ENCODE measurements at places on chromosomes 7 and 10.
A peak's percentile ranks its signal among the peaks of the same experiment; 100 is the strongest.

DNA sequence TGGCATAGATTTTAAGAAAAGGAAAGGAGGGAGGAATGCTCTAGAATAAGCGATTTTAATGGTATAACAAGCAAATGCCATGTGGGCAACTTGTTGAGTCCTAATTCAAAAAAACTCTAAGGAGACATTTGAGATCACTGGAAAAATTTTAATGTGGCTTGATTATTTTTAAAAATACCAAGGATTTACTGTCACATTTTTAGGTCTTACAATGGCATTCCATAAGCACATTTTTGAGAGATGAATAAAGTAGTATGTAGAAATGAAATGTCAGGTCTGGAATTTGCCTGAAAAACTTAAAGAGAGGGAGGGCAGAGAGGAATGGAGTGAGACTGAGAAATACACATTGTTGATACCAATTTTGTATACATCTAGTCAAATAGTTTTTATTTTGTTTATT lies 20.3 kb downstream of the NCAPG2 start:
- no peak overlapping the region for H3K4me3 ChIP-seq
- no peak overlapping the region for H3K27ac ChIP-seq
- no peak for DNase-seq
- no peaks in the 10 kb centered on the region for H3K27me3 ChIP-seq

GRCh38 chr10:6423413-6424170 lies 156.5 kb downstream of the PRKCQ start:
- H3K4me1 ChIP-seq, result no peaks in the 10 kb centered on the region
- H3K4me3 ChIP-seq, result no peak overlapping the region
- H3K27ac ChIP-seq, result no peak overlapping the region

GRCh38 chr7:86972072-86972471 lies 87.4 kb downstream of the ELAPOR2 start:
- DNase-seq, result no peak
- H3K27ac ChIP-seq, result no peak overlapping the region
- H3K36me3 ChIP-seq, result no peaks in the 10 kb centered on the region
- H3K4me3 ChIP-seq, result no peak overlapping the region
- H3K27me3 ChIP-seq, result no peaks in the 10 kb centered on the region
- H3K4me1 ChIP-seq, result no peaks in the 10 kb centered on the region

GRCh38 chr7:20561466-20561865 lies 54.0 kb upstream of the ABCB5 start:
- no peaks in the 10 kb centered on the region for H3K36me3 ChIP-seq
- no peaks in the 10 kb centered on the region for H3K4me1 ChIP-seq
- H3K4me3 ChIP-seq, result no peak overlapping the region
- H3K27ac ChIP-seq, result no peak overlapping the region

- H3K4me3 ChIP-seq, result no peak overlapping the region
- DNase-seq, result no peak
- H3K4me1 ChIP-seq, result no peaks in the 10 kb centered on the region
- no peaks in the 10 kb centered on the region for H3K27me3 ChIP-seq
Observed at GRCh38 chr7:111018960-111019736, 71.8 kb upstream of the LRRN3 start.

- no peak overlapping the region for H3K4me3 ChIP-seq
- no peaks in the 10 kb centered on the region for H3K4me1 ChIP-seq
- no peak overlapping the region for H3K27ac ChIP-seq
- H3K36me3 ChIP-seq, result no peaks in the 10 kb centered on the region
- DNase-seq, result no peak
Observed at GRCh38 chr7:132317701-132318351, 258.4 kb downstream of the PLXNA4 start.

GRCh38 chr7:77531038-77531437 lies 6.1 kb upstream of the PTPN12 start:
- H3K36me3 ChIP-seq, result no peaks in the 10 kb centered on the region
- H3K27me3 ChIP-seq, result no peaks in the 10 kb centered on the region
- H3K4me1 ChIP-seq, result peaks cover 3% of the 10 kb centered on the region
- DNase-seq, result no peak
- no peak overlapping the region for H3K4me3 ChIP-seq

GRCh38 chr10:70650718-70651117 lies 21.6 kb upstream of the ADAMTS14 start:
- no peak for DNase-seq
- H3K4me3 ChIP-seq, result no peak overlapping the region
- H3K27ac ChIP-seq, result no peak overlapping the region

DNA sequence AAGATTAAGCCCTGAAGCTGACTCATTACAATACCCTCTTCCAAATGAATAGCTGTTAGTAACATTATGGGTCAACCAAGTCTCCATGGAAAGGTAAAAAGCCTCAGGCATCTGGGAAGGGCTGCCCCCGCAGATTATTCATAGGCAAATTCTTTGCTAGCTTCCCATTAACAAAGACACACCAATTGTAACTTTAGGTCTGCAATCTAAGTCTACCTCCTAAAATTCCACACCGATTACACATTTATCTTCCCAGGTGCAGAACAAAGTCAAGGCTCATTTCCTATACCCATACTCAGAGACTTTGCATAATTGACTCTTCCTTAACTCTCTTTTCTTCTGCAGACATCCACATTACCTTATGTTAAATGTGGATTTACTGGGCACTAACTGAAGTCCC lies 826.3 kb upstream of the MBL2 start:
- DNase-seq, result no peak
- peaks cover 15% of the 10 kb centered on the region for H3K4me1 ChIP-seq
- no peak overlapping the region for H3K27ac ChIP-seq
- no peak overlapping the region for H3K4me3 ChIP-seq
- no peaks in the 10 kb centered on the region for H3K36me3 ChIP-seq

DNA sequence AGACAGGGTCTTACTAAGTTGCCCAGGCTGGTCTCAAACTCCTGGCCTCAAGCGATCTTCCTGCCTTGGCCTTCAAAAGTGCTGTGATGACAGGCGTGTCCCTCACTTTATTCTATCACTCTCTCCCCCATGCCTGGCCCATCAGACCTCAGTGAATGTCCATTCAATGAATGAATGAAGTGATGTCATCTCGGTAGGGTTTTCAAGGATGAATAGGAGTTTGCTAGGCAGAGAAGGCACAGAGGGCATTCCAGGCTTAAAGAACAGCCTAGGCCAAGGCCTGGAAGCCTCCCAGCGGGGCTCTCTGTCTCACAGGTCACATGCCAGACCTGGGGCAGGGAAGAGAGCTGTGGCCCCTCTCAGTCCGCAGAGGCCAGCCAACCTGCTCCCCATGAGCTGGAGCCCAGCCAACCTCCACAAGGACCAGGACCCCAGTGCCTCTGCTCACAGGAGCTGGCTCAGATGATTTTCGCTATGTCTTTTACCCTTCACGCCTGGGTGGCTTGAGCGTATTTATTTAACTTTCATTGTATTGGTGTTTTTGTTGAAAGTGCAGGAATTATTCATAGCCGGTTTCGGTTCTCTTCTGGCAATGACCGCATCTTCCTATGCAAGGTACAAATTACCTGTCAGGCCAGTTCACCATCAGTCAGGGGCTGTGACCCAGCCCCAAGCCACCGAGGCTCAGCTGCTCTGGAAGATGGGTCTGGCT lies 11.8 kb upstream of the TNRC18 start:
- DNase-seq, result no peak
- H3K4me3 ChIP-seq, result no peak overlapping the region
- H3K4me1 ChIP-seq, result peaks cover 4% of the 10 kb centered on the region
- H3K27me3 ChIP-seq, result no peaks in the 10 kb centered on the region

- no peaks in the 10 kb centered on the region for H3K36me3 ChIP-seq
- no peaks in the 10 kb centered on the region for H3K27me3 ChIP-seq
- DNase-seq, result no peak
- H3K27ac ChIP-seq, result no peak overlapping the region
- H3K4me3 ChIP-seq, result no peak overlapping the region
Observed at GRCh38 chr10:109030581-109031210, 892.6 kb downstream of the XPNPEP1 start.

DNA sequence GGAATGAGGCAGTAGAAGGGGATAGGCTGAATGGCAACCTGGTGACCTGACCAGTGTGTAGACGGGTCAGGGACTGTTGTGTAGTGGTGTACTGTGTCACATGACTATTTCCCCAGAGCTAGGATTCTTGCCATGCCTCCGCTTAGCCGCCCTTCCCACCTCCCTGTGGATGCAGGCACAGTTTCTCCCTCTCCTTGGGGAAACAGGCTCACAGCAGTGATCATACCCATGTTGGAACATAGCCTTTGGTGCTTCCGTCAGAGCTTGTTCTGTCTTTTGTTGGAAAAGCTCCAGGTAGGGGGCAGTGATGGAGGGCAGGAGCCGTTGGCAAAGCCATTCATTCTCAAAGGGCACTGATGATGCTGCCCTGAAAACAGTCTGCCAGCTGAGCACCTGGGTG lies 44.3 kb downstream of the OGDH start:
- H3K36me3 ChIP-seq, result no peaks in the 10 kb centered on the region
- H3K27me3 ChIP-seq, result no peaks in the 10 kb centered on the region
- H3K4me1 ChIP-seq, result no peaks in the 10 kb centered on the region
- no peak overlapping the region for H3K4me3 ChIP-seq
- DNase-seq, result no peak

DNA sequence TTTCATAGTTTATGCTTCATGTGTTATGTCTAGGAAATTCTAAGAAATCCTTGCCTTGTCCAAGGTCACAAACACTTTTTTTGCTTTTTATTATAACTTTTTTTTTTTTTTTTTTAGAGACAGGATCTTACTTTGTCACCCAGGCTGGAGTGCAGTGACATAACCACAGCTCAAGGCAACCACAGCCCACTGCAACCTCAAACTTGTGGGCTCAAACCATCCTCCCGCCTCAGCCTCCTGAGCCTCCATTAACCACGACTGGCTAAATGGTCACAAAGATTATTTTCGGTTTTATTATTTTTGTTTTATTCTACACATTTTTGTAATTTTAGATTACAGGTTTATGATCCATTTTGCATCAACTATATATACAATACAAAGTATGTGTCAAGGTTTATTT lies 7.1 kb upstream of the FAM204A start:
- no peaks in the 10 kb centered on the region for H3K36me3 ChIP-seq
- H3K27ac ChIP-seq, result no peak overlapping the region
- no peak overlapping the region for H3K4me3 ChIP-seq
- DNase-seq, result no peak
- H3K27me3 ChIP-seq, result peaks cover 6% of the 10 kb centered on the region
- H3K4me1 ChIP-seq, result no peaks in the 10 kb centered on the region

DNA sequence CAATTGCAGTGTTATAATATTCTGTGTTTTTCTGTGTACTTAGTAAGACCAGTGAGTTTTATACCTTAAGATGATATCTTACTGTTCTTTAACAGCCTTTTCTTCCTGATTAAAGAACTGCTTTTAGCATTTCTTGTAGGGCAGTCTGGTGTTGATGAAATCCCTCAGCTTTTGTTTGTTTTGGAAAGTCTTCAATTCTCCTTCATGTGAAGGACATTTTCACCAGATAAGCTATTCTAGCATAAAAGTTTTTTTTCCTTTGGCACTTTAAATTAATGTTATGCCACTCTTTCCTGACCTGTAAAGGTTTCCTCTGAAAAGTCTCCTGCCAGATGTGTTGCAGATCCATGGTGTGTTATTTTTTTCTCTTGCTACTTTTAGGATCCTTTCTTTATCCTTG lies 1059.8 kb downstream of the LRMDA start:
- no peak overlapping the region for H3K4me3 ChIP-seq
- no peaks in the 10 kb centered on the region for H3K27me3 ChIP-seq
- H3K27ac ChIP-seq, result no peak overlapping the region
- DNase-seq, result no peak

DNA sequence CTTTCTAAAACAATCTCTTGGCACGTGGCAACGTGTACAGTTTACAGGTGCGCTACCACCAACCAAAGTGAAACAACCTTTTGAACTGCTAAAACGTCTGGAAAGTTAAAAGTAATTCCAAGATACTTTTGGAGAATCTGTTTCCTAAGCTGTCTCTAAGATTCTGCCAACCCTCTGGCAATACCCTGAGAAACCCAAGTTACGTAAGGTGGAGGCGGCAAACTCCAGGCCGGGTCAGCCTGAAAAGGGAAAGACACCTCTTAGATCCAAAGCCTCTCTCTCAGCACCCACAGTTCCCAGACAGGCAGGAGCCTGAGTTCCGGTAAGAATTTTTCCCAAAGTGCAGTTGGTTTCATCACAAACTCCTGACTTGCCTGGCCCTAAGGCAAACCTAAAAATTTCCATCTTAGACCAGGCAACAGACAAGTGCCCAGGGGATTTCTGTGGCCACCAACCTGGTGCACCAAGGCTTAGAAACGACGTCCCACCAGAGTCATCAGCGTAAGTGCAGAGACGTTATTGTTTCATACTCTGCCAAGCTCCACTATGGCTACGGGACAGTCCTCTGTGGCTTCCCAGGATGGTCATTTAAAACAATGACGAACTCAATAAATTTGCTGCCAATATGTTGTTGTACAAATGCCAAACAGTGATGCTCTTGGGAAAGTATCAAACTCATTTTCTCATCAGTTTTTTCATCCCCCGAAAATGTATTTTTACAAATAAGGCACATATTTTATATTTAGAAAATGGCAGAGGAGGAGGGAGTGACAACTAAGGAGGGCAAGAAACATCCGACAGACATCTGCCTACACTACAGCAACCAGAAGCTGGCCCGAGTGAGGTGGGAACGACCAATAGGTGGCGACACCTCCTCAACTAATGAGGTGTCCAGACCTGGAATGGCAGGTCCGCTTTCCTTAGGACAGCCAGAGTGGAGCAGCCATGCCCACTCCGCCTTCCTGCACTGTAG lies 205.8 kb upstream of the FRMD4A start:
- H3K36me3 ChIP-seq, result no peaks in the 10 kb centered on the region
- H3K4me1 ChIP-seq, result peaks cover 20% of the 10 kb centered on the region
- peak; percentile 75 for DNase-seq
- H3K27me3 ChIP-seq, result no peaks in the 10 kb centered on the region
- peak overlapping the region; percentile 72 for H3K27ac ChIP-seq

DNA sequence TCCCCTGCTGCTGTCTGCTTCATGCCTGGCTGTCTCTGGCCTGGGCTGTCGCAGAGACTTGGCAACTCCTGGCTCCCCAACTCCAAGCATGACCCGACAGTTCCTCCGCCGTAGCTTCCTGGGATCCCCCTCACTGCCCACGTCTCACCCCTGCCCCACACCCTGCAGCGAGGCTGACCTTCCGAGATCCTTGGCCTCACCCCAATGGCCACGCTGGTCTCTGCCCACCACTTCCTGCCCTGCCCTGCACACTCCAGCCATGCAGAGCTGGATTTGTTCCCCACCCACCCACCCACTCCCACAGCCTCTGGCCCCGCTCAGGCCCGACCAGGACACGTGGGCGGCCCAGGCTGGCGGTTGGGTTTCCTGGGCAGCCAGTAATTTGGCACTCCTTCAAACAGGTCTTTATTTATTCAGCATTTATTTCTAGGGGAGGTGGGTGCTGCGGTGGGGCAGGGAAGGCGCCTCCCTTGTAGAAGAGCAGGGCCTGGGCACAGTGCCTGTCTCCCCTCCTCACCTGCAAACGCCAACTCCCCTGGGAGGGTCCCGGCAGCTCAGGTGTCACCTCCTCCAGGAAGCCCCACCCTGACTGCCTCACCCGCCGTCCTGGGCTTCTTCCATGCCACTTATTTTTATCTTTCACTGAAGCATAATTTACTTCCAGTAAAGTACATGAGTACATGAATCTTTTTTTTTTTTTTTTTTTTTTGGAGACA lies 25.5 kb downstream of the GTF2IRD1 start:
- H3K4me1 ChIP-seq, result peaks cover 69% of the 10 kb centered on the region
- no peak for DNase-seq
- H3K4me3 ChIP-seq, result no peak overlapping the region
- peak overlapping the region; percentile 95 for H3K27ac ChIP-seq

GRCh38 chr10:113073549-113074189 lies 123.6 kb downstream of the TCF7L2 start:
- H3K4me1 ChIP-seq, result peaks cover 13% of the 10 kb centered on the region
- H3K4me3 ChIP-seq, result no peak overlapping the region
- DNase-seq, result peak; percentile 91
- peak overlapping the region; percentile 95 for H3K27ac ChIP-seq
- no peaks in the 10 kb centered on the region for H3K36me3 ChIP-seq
